ENCODE measurements at places on chromosomes 13 and 19. TPM values are rescaled to one million over a fixed set of nuclear protein-coding genes. Genes with fewer than 3 reads are reported as not detected.

- peak; percentile 13 for DNase-seq
- H3K4me1 ChIP-seq: no peaks in the 10 kb centered on the region
- no peak overlapping the region for H3K27ac ChIP-seq
- no peaks in the 10 kb centered on the region for H3K27me3 ChIP-seq
- H3K36me3 ChIP-seq: no peaks in the 10 kb centered on the region
Observed at GRCh38 chr19:49926515-49926914, 2.5 kb upstream of the ATF5 start.

DNA sequence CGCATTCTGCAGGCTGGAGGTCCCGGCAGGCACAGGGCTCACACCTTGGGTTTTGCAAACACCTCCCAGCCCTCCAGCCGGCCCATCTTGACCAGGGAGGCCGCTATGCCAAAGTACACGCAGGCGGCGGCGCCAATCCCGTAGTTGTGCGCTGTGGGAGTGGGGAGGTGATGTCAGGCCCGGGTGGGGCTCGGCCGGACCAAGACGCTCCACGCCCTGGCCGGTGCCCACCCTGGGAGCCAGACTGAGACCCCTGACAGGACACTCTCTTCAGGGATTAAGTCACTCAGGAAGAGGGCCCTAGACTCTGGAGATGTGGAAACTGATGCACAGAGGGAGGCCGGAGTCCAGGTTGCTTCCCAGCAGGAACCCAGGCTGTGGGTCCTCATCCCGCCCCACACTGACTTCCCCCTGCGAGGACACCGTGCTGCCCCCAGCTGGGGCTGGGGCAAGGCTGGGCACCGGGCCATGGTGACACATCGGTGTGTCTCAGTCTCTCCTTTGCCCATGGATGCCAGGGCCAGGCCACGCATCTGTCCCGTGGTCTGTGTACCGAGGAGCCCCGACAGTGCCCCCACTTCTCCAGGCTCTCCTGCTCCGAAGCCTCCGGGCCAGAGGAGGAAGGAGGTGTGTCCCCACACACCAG lies 8.8 kb downstream of the NDUFA11 start:
- peaks cover 5% of the 10 kb centered on the region for H3K4me1 ChIP-seq
- peaks cover 30% of the 10 kb centered on the region for H3K27me3 ChIP-seq
- H3K27ac ChIP-seq: no peak overlapping the region
- no peaks in the 10 kb centered on the region for H3K36me3 ChIP-seq

DNA sequence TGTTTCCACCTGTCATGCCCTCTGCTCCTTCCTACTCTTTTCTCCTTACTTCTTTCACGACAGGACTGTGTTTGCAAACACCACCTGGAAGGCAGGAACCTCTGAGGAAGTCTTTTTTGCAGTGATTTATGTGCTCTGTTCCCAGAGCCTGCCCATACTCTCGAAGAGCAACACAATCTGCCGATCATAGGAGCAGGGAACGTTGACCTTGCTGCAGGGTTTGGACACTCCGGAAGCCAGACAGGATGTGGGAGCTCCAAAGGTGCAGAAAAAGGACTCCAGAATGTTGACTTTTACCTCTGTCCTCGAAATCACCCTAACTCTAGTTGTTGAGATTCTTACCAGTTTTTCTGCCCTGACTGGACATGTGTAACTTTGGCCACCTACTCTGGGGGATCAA lies 8.6 kb upstream of the ZNF181 start:
- H3K4me3 ChIP-seq: no peak overlapping the region
- no peak for DNase-seq
- H3K4me1 ChIP-seq: no peaks in the 10 kb centered on the region
- H3K27ac ChIP-seq: no peak overlapping the region
- no peaks in the 10 kb centered on the region for H3K27me3 ChIP-seq

Gene FFAR3
- 1.6 TPM for total RNA-seq

- DNase-seq: no peak
- no peaks in the 10 kb centered on the region for H3K4me1 ChIP-seq
- no peaks in the 10 kb centered on the region for H3K27me3 ChIP-seq
- H3K36me3 ChIP-seq: no peaks in the 10 kb centered on the region
Observed at GRCh38 chr13:74678308-74678965, 544.2 kb upstream of the KLF12 start.

GRCh38 chr13:93345024-93345423 lies 118.4 kb downstream of the GPC6 start:
- H3K27ac ChIP-seq: no peak overlapping the region
- H3K4me1 ChIP-seq: no peaks in the 10 kb centered on the region
- H3K4me3 ChIP-seq: no peak overlapping the region
- no peaks in the 10 kb centered on the region for H3K36me3 ChIP-seq
- H3K27me3 ChIP-seq: no peaks in the 10 kb centered on the region

- H3K36me3 ChIP-seq: no peaks in the 10 kb centered on the region
- H3K4me3 ChIP-seq: no peak overlapping the region
- no peaks in the 10 kb centered on the region for H3K4me1 ChIP-seq
- H3K27ac ChIP-seq: no peak overlapping the region
Observed at GRCh38 chr13:83995930-83996329, 113.7 kb upstream of the SLITRK1 start.

GRCh38 chr13:84362777-84363176 lies 480.5 kb upstream of the SLITRK1 start:
- H3K36me3 ChIP-seq: no peaks in the 10 kb centered on the region
- H3K27me3 ChIP-seq: no peaks in the 10 kb centered on the region
- no peak for DNase-seq
- H3K4me1 ChIP-seq: no peaks in the 10 kb centered on the region
- no peak overlapping the region for H3K27ac ChIP-seq

- DNase-seq: no peak
- peaks cover 52% of the 10 kb centered on the region for H3K27me3 ChIP-seq
- no peaks in the 10 kb centered on the region for H3K36me3 ChIP-seq
- H3K4me1 ChIP-seq: peaks cover 43% of the 10 kb centered on the region
- peak overlapping the region; percentile 99 for H3K4me3 ChIP-seq
Observed at GRCh38 chr19:48444936-48445200, 915 bp upstream of the GRWD1 start.
